Kidney capillary endothelial cell (primary cell): ENCODE measurements at places on chromosomes 7 and 10.

- no peak for DNase-seq
Measured at GRCh38 chr10:110285501-110285900, 19.2 kb downstream of the SMNDC1 start.

DNA sequence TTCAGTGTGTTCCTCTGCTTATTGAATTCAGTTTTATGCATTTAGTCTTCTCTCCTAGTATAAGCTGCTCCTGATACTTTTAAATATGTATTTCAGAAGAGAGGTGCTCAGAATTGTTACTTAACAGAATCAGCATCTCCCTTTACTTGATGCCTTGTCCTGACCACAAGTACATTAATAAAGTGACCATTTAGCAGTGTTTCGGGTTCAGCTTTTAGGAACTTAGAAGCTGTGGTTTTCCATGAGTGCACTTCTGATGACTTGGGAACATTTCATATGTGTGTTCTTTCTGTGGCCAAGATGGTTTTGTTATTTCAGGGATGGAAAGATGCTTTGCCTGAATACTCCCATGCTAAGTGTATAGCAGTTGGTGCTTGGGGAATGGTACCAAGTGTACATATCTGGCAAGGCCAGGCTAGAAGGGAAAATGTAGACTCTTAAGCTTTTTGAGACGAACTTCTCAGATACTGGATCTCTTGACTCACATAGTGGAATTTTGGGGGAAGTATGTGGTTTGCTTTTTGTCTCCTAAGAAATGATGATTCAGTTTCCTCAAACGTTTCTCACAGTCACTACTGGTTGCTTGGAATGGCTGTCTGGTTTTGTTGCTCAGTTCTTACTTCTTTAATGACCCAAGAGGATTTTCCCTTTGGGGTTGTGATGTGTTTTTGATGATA, 17.2 kb downstream of the SGPL1 start:
- peak; percentile 83 for DNase-seq

DNA sequence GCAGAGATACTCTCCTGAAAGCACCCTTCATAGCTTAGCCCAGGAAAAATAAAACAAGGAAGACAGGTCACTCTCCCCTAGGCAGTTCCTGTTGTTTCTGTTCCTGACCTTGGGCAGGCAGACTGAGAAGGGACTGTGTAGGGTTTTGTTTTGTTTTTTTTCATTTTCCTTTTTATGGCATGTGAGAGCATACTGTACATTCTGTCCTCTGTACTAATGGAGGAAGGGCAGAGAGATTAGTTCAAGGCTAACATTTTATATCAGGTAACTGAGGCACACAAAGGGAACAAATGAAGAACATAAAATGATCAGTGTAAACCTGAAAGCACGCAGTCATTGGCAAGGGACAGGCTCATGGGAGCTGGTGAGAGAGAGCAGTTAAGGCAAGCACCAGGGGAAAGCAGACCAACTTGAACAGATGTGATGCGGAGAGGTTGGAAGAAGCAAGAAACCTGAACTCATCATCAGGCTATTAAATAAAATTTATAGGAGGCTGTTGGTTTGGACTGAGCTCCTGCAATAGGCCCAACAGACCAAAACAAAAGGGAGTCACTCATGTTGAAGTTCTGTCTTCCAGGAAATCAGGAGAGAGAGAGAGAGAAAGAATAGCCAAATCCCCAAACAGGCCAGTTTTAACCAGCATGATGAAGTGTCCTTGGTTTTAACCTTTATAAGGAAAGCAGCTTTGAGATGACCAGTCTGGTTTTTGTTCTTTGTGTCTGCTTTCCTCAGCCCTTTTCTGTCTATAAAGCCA, 34.1 kb upstream of the PDCD4 start:
- DNase-seq, result no peak

DNA sequence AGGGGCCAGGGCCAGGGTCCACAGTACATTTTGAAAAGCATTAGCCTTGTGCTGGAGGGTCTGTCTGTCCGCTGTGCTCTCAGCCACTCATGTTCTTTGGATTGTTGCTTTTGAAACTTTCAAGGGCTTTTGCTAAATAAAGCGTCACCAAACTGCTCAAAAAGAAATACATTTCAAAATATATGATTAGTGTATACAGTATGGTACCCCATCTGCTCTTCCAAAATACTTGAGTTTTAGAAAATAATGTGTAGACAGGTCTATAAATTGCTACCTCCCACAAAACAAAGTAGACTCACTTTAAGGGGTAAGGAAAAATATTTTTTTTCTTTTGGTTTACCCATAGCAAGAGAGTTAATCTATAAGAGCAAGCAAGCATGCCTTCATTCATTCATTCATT, 194.3 kb upstream of the AOAH start:
- DNase-seq, result no peak

DNA sequence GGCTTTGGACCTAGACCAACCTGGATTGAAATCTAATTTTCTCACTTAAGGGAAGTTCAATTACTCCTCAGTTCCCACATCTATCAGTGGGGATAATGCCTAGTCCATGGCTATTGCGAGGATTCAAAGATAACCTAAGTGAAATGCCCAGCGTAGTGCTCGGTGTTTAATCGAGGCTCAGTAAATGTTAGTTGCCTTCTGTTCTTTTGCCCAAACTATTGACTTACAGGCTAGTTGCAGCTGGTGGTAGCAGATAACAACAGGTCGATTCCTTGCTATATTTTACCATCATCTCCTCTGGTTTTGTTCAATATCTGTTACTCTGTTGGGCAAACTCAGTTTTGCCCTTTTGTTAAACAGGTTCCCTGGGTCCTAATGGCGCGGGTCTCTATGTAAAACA, 22.8 kb downstream of the DNAH11 start:
- no peak for DNase-seq

GRCh38 chr10:79437111-79437814, 8.2 kb downstream of the ZCCHC24 start:
- no peak for DNase-seq

DNA sequence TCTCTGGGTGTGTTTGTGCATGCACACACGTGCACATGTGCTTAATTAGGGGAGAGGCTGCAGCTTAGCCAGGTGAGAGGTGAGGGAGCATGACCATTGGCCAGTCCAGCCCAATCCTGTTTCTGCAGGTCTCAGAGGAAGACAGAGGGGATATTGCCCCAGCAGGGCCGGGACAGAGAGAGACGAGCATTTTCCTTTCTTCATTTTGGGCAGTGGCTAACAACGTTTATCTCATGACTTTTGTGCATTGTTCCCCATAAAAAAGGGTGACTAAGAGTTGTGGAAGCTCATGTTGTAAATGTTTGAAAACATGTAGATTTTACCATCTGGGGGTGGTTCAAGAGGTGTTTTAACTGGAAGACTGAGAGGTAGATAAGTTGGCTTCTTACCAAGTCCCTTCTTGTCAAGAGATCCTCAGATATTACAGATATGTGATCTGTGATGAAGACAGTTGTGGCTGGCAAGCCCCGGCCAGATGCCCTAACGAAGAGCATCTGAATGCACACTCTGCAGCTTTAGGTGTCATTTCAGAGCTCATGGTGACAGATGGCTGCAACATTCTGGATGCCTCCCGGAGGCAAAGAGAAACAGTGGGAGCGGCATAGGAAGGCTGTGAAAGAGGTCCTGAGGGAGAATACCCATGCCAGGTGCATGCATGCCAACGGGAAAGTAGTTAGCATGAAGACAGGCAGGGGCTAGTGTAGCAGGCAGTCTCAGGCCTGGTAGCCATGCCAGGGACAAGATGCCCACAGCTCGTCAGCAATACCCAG, 16.7 kb upstream of the DMBT1 start:
- no peak for DNase-seq

DNA sequence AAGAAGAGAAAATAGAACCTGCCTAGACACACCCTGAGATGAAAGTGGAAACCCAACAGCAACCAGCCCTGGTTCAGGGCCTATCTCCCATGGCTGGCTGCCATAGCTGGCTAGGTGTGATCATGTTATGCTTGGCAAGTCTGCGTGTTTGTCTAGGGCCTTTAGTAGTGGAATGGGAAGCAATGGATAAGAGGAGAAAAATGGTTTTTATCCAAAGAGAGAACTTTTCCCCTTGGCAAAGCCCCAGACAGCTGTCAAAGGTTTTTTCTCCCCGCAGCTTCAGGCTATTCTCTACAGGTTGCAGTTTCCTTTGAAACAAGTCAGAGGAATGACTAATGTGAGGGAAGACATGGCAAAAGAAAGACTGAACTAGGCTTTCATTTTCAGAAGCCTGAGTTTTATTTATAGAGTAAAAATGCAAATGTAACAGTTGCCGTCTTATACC, 161.5 kb downstream of the SEMA3D start:
- DNase-seq, result no peak

- DNase-seq, result no peak
Measured at GRCh38 chr7:2943851-2944601, 99.6 kb downstream of the CARD11 start.

GRCh38 chr7:118169146-118169545, 14.8 kb upstream of the LSM8 start:
- no peak for DNase-seq

GRCh38 chr10:129780198-129780597, 183.9 kb downstream of the EBF3 start:
- no peak for DNase-seq

GRCh38 chr10:77526868-77527617, 110.6 kb downstream of the KCNMA1 start:
- DNase-seq, result no peak

DNA sequence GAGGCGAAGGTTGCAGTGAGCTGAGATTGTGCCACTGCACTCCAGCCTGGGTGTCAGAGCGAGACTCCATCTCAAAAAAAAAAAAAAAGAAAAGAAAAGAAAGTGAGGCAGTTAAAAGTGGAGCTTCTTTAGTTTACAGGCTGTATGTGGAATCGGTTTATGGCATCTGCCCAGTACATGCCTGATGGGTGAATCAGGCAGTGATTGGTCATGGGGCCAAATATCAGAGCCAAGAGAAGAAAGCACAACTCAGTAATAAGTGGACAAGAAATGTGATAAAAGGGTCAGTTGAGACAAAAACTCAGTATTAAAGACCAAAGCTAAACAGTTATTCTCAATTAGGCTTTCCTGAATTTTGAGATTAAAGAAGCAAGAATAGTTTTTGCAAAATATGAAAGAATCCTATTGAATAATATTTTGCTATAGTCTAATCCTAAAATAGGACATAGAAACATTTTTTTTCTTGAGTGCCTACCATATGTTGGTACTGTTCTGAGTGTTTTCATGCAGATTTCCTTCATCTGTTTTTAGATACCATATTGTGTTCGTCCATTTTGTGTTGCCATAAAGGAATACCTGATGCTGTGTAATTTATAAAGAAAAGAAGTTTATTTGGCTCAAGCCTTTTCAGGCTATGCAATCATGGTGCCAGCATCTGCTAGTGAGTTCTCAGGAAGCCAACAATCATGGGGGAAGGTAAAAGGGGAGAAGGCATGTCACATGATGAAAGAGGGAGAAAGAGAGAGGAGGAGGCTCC, 14.4 kb downstream of the CDC14C start:
- DNase-seq, result no peak

DNA sequence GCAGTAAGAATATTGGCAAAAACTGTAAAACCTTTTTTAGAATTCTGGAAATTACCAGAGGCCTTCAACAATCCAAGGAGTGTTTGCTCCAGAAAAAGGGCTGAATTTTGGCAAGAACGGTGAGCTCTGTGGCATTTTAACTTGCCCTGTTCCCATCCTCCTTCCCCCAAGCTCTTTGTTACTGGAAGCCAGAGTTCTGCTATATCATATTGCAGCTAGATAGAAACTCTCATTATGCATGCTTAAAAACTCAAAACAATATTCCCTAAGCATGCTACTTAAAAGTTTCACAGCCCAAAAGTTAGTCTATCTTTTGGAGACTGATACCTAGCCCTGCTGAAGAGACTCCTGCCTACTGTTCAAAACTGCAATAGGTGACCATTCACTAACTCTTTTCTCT, 70.6 kb upstream of the GPR37 start:
- no peak for DNase-seq

- DNase-seq, result no peak
Measured at GRCh38 chr7:151699147-151699927, 177.6 kb downstream of the PRKAG2 start.

DNA sequence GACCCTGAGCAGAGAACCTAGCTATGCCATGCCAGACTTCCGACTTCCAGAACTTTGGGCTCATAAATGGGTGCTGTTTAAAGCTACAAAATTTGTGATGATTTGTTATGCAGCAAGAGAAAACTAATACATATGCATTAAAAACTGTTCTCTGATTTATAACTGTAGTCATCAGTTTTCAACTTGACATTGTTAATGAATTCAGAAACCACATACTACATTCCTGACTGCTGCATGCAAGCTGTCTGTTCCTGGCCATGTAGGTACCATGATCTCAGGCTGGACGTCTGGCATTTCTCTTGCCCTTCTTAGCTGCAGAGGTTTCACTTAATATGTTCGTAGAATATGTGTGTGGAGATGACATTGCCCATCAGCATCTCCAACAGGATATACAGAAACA, 28.4 kb downstream of the MKX start:
- DNase-seq, result no peak

- DNase-seq, result no peak
Measured at GRCh38 chr7:106092204-106092603, 19.9 kb downstream of the SYPL1 start.

DNA sequence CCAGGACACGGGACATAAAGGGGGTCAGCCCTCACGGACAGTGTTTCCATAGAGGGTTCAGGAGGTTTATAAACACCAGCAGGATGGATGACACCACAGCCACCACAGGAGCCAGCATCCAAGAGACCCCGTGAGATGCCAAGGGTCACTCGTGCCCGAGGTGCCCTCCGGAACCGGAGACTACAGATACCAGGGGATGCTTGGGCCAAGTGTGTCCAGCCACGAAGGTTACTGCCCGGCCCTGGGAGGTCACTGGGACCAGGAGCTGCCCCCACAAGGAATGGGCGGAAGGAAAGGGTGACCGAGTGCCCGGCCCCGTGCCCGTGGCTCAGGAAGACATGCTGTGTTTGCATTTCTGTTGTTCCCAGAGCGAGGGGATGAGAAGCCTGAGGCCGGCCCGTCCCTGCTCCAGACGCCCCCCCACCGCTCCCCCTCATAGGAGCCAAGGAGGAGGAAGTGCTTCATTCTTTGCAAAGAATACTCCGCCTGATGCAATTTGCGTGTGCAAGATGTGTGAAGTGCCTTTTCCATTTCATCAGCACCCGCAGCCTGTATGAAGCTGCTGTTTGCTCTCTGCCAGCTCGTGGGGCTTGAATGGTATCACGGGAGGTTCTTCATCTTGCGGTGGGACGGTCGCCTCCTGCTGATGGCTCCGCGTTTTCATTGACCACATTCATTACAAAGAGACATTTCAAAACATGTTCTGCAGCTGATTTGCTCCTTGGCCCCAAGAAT, 176.4 kb downstream of the ELFN1 start:
- DNase-seq, result no peak

GRCh38 chr10:33331379-33331694, 3.1 kb downstream of the NRP1 start:
- DNase-seq, result no peak

GRCh38 chr7:115647712-115648111, 382.9 kb downstream of the TFEC start:
- no peak for DNase-seq

- DNase-seq, result no peak
Measured at GRCh38 chr10:79447911-79448731, 2.7 kb upstream of the ZCCHC24 start.

- no peak for DNase-seq
Measured at GRCh38 chr10:71647526-71648253, 71.9 kb downstream of the C10orf105 start.
